Vagina (tissue), 2 donors: ENCODE measurements at places on chromosomes 16 and 17.
A peak's percentile ranks its signal among the peaks of the same experiment; 100 is the strongest.

DNA sequence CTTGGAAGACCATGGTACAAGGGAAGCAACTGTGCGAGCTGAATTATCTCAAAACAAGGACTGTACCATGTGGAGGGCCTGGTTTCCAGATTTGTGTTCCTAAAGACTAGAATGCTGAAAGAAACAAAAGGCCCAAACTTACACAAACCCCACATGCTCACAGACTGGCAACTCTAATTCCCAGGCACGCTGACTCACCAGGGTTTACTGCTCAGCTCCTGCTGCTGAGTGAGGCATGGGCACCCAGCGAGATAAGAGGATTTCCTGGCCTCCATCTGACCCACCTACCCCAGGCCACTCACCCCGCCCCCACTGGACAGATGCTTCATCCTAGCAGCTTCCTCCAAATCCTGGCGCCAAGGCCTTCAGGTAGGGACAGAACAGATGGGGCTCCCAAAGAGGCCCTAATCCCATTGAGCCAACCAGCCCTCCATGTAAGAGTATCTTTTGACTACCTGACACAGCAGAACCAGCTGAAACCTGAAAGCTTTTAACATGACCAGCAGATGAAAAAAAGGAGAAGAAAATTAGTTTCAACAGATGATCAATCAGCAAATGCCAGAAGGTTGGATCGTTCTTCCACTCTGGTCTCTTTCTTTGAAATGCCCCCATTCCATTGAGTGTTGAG, 33.9 kb downstream of the DCUN1D3 start:
- DNase-seq, result no peak
- H3K4me3 ChIP-seq, result no peak overlapping the region
- H3K4me1 ChIP-seq, result peaks cover 70% of the 10 kb centered on the region

DNA sequence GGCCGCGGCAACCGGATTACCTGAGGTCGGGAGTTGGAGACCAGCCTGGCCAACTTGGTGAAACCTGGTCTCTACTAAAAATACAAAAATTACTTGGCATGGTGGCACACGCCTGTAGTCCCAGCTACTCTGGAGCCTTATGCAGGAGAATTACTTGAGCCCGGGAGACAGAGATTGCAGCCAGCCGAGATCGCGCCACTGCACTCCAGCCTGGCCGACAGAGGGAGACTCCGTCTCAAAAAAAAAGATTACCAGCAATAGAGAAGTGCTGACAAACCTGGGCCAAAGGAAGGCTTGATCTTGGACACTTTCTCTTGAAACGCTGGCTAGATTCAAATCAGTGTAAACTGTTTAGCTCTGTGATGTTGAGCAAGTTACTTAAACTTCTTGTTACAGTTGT, 4.3 kb downstream of the MT1H start:
- no peak for DNase-seq
- peaks cover 21% of the 10 kb centered on the region for H3K4me1 ChIP-seq
- no peaks in the 10 kb centered on the region for H3K27me3 ChIP-seq

DNA sequence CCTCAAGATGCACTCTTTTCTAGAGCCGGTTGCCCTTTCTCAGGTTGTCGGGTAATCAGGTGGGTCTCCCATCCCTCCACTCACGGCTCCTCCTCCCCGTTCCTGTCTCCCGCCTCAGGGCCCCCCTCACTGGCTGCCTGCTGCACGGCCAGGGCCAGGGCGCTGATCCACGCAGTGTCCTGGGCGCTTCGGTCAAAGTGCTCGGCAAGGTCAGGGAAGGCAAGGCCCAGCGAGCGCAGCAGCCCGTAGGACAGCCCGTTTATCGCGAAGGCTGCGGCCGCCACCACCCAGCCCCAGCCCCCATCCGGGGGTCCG, 753 bp downstream of the SLC16A11 start:
- H3K4me1 ChIP-seq, result peaks cover 33% of the 10 kb centered on the region
- H3K27me3 ChIP-seq, result no peaks in the 10 kb centered on the region
- H3K4me3 ChIP-seq, result peak overlapping the region; percentile 50
- no peak for DNase-seq
- peak overlapping the region; percentile 68 for H3K27ac ChIP-seq
- H3K36me3 ChIP-seq, result no peaks in the 10 kb centered on the region

DNA sequence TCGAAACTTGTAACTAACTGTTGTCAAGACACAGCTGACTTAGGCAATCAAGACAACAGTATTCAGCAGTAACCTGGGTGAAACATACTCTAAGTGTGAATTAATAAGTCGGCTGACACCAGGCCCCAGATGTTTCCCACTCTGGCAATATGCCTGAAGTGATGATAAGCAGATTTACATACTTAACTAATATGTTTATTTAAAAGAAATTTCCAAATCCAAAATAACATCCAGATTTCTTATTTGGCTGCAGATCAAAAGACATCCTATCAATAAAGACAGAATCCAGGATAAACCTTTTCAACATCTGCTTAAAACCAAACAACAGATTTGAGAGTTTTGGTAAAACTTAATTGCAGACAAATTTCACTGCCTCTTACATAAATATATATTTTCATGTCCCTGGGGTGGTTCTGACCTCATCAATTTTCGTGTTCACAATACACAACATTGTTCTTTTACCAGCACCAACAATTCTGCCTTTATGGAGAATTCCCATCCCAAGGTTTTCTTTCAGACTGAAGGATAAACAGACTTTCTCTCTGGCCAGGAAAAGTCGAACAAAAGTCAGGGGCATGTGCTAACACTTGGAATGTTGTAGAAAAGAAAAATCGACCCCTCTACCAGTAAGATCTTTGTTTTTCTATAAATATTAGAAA, 45.1 kb upstream of the TOX3 start:
- no peak overlapping the region for H3K4me3 ChIP-seq
- H3K36me3 ChIP-seq, result no peaks in the 10 kb centered on the region
- H3K27me3 ChIP-seq, result no peaks in the 10 kb centered on the region
- no peaks in the 10 kb centered on the region for H3K4me1 ChIP-seq
- no peak for DNase-seq

DNA sequence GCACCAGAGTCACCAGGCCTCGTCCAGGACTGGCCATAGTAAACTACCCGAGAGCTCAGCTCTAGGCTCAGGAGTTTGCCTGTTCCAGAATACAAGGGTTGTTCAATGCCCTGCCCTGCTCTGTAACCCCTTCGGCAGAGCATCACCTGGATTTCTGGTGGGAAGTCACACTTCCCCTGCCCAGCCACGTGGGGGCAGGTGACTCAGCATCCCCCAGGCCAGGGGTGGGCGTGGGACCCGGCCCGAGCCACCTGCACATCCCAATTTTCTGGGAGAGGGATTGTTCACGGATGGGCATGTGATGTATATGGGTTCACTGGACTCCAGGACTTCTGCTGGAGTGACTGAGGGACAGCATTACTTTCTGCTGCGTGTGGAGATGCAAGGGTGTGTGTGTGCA, 25.8 kb downstream of the COX4I1 start:
- H3K27ac ChIP-seq, result no peak overlapping the region
- no peak for DNase-seq
- H3K4me3 ChIP-seq, result no peak overlapping the region
- H3K27me3 ChIP-seq, result no peaks in the 10 kb centered on the region

GRCh38 chr17:1515640-1516387, 598 bp downstream of the INPP5K start:
- H3K4me3 ChIP-seq, result peak overlapping the region; percentile 85
- H3K27ac ChIP-seq, result peak overlapping the region; percentile 93
- H3K27me3 ChIP-seq, result no peaks in the 10 kb centered on the region

- H3K4me1 ChIP-seq, result no peaks in the 10 kb centered on the region
- H3K4me3 ChIP-seq, result no peak overlapping the region
- no peaks in the 10 kb centered on the region for H3K27me3 ChIP-seq
- no peak overlapping the region for H3K27ac ChIP-seq
- H3K36me3 ChIP-seq, result no peaks in the 10 kb centered on the region
Measured at GRCh38 chr16:52366983-52367382, 180.0 kb downstream of the TOX3 start.

- H3K27me3 ChIP-seq, result no peaks in the 10 kb centered on the region
- H3K27ac ChIP-seq, result peak overlapping the region; percentile 7
- H3K4me1 ChIP-seq, result peaks cover 64% of the 10 kb centered on the region
- no peak for DNase-seq
- no peaks in the 10 kb centered on the region for H3K36me3 ChIP-seq
Measured at GRCh38 chr17:64117981-64118979, 11.7 kb downstream of the ERN1 start.

DNA sequence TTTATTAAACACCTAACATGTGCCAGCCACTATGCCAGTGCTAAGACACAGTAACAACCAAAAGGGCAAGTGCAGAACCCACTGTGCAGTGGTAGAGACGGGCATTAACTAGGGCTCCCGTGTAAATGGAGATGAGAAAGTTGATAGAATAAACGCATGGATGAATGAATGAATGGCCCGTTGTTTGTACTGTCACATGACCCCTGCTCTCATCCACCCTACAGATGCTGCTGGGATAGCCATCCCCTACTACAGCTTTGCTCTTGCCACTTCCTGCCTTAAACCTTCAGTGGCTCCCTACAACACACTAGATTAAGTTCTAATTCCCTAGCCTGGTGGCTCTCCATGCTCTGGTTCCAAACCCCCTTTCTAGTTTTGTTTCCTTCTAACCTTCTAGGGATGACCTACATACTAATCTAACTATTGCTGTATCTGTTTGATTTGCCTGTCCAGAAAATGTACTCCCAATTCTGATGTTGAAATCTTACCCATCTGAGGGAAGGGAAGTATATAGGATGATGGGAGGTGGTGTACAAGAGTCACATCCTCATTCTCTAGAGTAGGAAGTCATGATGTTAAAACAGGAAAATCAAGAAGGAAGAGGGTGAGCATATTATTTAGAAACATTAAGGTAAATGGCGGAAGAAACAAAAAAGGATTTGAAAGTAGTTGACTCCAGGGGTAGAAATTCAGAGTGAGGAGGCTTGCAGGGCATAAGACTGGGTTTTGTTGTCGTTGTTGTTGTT, 11.4 kb upstream of the TNRC6C start:
- no peaks in the 10 kb centered on the region for H3K27me3 ChIP-seq
- DNase-seq, result no peak

DNA sequence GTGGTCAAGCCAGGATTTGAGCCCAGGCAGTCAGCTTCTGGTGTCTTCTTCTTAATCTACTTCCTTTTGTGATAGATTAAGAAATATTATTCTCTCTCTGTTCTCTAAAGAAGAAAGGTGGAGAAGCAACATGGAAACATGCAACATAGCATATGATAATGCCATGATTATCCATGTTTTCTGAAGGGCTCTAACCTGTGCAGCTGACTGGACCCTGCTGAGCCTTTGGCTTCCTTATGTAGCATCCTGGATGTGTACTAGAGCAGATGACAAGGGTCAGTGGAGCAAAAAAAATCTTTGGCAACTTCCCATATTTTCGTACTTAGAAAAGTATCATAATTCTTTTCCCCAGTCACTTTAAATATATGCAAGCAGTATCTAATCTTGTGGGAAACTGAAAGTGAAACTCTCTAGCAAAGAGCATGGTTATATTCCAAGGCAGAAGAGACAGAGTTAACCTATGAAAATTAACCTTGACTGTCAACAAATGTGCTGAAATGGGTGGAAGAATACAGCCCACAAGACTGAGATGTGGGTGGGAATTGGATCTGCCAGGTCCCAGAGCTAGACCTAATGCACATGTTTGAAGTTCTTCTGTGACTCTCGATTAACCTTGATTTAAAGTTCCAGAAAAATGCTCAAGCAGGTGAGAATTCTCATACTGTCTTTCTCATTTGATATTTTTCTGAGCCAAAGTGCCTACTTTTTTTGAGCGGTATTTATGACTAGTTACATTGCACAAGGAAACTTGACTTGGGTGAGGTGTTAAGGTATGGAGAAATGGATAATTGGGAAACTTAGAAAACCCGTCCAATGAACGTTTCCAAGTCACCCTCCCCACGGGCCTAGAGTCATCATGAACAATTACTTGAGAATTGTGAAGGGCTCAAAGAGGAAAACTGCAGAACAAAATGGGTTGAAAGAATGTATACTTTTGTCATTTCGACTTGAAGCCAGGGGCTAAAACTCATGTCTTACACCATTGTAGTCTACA, 248.6 kb downstream of the FTO start:
- H3K4me3 ChIP-seq, result no peak overlapping the region
- no peak for DNase-seq
- no peaks in the 10 kb centered on the region for H3K36me3 ChIP-seq

- H3K4me1 ChIP-seq, result peaks cover 82% of the 10 kb centered on the region
- no peak for DNase-seq
- H3K36me3 ChIP-seq, result no peaks in the 10 kb centered on the region
- no peak overlapping the region for H3K4me3 ChIP-seq
- no peaks in the 10 kb centered on the region for H3K27me3 ChIP-seq
- no peak overlapping the region for H3K27ac ChIP-seq
Measured at GRCh38 chr16:89338863-89339262, 121.4 kb downstream of the ZNF778 start.

GRCh38 chr16:15898654-15899053, 10.3 kb upstream of the CEP20 start:
- H3K4me3 ChIP-seq, result no peak overlapping the region
- no peaks in the 10 kb centered on the region for H3K27me3 ChIP-seq
- peaks cover 4% of the 10 kb centered on the region for H3K4me1 ChIP-seq
- no peak for DNase-seq
- no peak overlapping the region for H3K27ac ChIP-seq

- H3K4me1 ChIP-seq, result peaks cover 31% of the 10 kb centered on the region
- no peaks in the 10 kb centered on the region for H3K27me3 ChIP-seq
- peak overlapping the region; percentile 94 for H3K27ac ChIP-seq
- H3K4me3 ChIP-seq, result peak overlapping the region; percentile 65
- H3K36me3 ChIP-seq, result peaks cover 35% of the 10 kb centered on the region
Measured at GRCh38 chr16:31074814-31075183, 577 bp downstream of the ZNF646 start.

GRCh38 chr17:59487161-59487873, 78.1 kb upstream of the DHX40 start:
- no peaks in the 10 kb centered on the region for H3K27me3 ChIP-seq
- no peaks in the 10 kb centered on the region for H3K36me3 ChIP-seq
- H3K4me3 ChIP-seq, result no peak overlapping the region
- no peak for DNase-seq
- peaks cover 4% of the 10 kb centered on the region for H3K4me1 ChIP-seq

GRCh38 chr16:5526826-5527225, 429.2 kb upstream of the EEF2KMT start:
- no peaks in the 10 kb centered on the region for H3K36me3 ChIP-seq
- H3K27ac ChIP-seq, result no peak overlapping the region
- no peak for DNase-seq
- no peak overlapping the region for H3K4me3 ChIP-seq

DNA sequence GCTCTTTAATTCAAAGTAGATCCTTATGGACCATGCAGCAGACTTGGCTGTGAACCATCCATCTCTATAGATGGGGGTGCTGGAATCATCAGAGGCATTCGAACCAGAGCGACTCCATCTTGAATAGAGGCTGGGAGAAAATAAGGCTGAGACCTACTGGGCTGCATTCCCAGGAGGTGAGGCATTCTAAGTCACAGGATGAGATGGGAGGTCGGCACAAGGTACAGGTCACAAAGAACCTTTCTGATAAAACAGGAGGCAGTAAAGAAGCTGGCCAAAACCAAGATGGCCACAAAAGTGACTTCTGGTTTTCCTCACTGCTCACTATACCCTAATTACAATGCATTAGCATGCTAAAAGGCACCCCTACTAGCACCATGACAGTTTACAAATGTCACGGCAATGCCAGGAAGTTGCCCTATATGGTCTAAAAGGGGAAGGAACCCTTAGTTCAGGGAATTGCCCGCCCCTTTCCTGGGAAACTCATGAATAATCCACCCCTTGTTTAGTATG, 89.2 kb upstream of the BRD7 start:
- H3K27ac ChIP-seq, result no peak overlapping the region
- H3K4me3 ChIP-seq, result no peak overlapping the region
- no peaks in the 10 kb centered on the region for H3K27me3 ChIP-seq
- H3K4me1 ChIP-seq, result no peaks in the 10 kb centered on the region

- DNase-seq, result no peak
- H3K4me3 ChIP-seq, result no peak overlapping the region
- no peaks in the 10 kb centered on the region for H3K27me3 ChIP-seq
- H3K36me3 ChIP-seq, result no peaks in the 10 kb centered on the region
- H3K27ac ChIP-seq, result no peak overlapping the region
Measured at GRCh38 chr17:41354536-41354935, 3.9 kb upstream of the KRT33A start.
